ENCODE measurements at places on chromosomes 11 and 22.

DNA sequence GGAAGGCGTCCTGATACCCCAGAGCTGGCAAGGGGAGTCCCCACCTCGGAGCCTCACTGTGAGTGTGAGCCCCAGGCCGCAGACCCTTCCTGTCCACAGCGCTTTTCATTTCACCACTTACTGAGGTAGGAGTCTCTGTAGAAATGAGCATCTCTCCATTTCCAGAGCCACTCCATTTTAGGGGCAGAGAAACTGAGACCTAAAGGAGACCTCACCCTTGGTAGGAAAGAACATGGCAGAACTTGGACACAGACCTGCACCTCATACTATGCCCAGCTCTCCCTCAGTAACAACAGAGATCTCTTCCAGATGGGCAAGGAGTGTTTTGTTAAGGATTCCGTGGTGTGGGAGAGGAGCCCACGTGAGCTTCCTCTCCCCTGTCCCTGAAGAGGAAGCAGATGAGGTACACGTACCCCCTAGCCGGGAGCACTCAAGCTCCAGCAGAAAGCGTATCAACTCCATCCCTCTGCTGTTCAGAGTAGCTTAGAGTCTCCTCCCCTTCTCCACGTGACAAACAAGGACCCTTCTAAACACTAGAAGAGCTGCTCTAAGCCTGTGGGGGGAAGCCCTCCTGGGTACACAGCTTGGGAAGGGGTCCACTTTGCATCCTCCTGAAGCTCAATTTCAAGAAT lies 532 bp upstream of the VSIG2 start:
- DNase-seq: no peak

- DNase-seq: no peak
Measured at GRCh38 chr11:11782532-11783110, 59.2 kb upstream of the USP47 start.

DNA sequence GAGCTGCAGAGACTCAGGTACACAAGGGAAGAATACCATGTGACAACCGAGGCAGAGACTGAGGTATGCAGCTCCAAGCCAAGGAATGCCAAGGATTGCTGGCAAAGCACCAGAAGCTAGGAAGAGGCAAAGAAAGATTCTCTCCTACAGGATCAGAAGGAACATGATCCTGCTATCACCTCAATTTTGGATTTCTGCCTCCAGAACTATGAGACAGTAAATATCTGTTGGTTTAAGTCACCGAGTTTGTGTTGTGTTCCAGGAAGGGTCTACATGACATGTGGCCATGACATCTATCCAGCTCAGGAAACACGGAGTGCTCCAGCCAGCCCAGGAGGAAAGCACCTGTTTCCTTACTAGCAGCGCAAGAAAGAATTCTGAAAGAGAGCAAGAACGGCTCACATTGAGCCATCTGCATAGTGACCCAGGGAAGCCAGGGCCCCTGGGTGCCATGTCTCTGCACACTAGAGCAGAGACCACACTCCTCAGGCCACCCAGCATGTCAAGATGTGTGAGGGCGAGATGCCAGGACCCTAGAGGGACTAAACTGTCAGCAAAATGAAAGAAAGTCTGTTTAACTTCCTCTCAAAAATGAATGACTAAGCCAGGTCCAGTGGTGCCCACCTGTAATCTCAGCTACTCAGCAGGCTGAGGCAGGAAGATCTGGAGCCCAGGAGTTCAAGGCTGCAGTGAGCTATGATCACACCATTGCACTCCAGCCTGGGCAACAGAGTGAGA lies 35.6 kb upstream of the GALNT18 start:
- no peak for DNase-seq

DNA sequence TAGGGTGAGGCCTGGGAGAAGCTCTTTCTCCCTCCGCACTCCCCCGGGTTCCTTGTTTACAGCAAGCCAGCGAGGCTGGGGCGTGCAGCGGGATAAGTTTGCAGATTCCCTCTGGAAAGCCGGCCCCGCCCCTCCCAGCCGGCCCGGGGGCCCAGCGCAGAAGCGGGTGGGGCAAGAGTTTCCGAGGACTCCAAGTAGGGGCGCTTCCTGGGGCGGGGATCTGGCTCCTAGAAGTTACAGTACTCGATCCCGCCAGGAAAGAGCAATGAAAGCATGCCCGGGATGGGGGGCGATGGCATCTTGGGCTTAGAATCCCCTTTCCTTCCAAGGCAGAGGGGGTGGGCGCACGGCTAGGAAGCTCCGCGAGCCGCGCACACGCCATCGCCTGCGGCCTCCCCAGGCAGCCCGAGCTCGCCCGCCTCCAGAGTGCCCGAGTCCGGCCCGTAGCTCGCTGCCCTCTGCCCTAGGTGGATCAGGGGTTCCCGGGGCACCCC lies 385 bp downstream of the TST start:
- DNase-seq: peak; percentile 61

- DNase-seq: no peak
Measured at GRCh38 chr11:9714272-9714940, 50.5 kb downstream of the SWAP70 start.

DNA sequence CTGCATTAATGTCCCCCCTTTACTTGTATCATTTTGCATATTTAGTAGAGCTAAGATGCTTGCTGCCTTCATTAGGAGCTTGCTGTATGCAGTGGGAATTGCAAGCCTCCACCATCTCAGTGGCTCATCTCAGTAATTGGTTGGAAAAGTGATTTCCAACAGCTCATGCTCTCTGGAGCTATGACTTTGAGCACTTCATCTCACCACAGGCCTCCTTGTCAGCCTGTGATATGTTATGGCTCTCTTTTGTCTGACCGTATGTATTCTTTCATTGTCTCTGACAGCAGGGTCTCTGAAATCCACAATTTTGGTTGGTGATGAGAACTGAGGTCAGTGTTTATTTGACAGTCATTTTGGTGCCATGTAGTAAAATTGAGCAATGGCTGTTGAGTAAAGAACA lies 345.1 kb downstream of the FAT3 start:
- DNase-seq: no peak

- no peak for DNase-seq
Measured at GRCh38 chr11:85619499-85619898, 7.6 kb downstream of the DLG2 start.

DNA sequence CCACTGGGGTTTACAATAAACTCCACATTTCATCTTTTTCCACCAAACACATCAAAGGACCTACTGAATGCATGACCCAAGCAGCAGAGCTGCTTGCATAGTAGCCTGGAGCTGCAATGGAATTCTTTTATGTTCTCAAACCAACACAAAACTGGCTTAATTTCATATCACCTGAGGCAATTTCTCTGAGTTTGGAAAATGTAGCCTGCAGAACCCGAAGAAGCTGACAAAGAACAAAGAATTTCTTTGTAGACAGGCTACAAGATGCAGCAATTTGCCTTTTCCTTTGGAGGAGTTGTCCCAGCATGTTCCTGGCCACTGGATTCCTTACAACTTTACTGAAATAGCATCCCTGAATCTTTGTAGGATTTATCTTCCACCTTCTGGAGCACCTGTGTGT lies 5.5 kb upstream of the TECTA start:
- no peak for DNase-seq

- DNase-seq: no peak
Measured at GRCh38 chr11:104925850-104926249, 27.6 kb upstream of the CASP12 start.

- peak; percentile 57 for DNase-seq
Measured at GRCh38 chr11:7548659-7549274, 35.0 kb downstream of the PPFIBP2 start.

- DNase-seq: no peak
Measured at GRCh38 chr11:27874998-27875830, 175.0 kb upstream of the BDNF start.

GRCh38 chr11:59794417-59794816 lies 16.2 kb downstream of the MRPL16 start:
- DNase-seq: no peak

GRCh38 chr11:9020916-9021315 lies 17.1 kb upstream of the NRIP3 start:
- DNase-seq: no peak

- no peak for DNase-seq
Measured at GRCh38 chr11:48163360-48164100, 53.1 kb upstream of the OR4B1 start.

- DNase-seq: no peak
Measured at GRCh38 chr11:14892577-14892976, 546 bp upstream of the CYP2R1 start.

DNA sequence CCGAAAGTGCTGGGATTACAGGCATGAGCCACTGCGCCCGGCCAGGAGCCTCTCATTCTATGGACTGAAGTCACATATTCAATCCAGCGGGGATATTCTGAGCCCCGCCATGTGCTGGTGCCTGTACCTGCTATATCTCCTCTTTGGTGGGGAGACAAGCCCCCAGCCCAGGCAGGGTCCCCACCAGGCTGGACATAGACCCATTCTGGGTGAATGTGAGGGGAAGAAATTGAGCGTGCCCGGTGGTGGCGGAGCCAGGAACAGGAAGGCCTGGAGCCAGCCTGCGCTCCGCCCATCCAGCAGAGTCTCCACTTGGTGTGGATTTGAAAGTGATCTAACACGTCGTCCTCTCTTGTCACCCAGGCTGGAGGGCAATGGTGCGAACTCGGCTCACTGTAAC lies 38.0 kb upstream of the CSNK1E start:
- DNase-seq: no peak

DNA sequence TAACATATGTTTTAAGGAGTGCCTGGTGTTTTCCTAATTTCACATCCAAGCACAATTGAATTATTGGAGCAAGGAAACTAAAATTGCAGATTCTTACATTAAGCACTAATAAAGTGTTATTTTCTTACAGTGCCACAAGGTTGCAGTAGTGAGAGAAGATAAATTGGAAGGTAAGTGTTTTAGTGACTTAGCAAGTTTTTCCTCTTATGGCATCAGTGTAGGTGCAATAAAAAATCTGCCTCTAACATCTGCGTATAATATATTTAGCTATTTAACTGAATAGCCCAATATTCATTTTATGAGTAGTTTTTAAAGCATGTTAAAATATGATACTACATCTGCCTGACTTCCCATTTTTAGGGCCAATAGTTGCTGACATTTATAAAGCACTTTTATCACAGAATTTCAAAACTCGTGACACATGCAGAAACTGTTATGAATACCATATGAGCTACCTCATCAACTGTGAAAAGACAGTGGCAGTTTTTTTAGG lies 19.0 kb downstream of the POLD3 start:
- no peak for DNase-seq

Measured in D341Med (cell line).